ENCODE measurements at places on chromosomes 7 and 10.

DNA sequence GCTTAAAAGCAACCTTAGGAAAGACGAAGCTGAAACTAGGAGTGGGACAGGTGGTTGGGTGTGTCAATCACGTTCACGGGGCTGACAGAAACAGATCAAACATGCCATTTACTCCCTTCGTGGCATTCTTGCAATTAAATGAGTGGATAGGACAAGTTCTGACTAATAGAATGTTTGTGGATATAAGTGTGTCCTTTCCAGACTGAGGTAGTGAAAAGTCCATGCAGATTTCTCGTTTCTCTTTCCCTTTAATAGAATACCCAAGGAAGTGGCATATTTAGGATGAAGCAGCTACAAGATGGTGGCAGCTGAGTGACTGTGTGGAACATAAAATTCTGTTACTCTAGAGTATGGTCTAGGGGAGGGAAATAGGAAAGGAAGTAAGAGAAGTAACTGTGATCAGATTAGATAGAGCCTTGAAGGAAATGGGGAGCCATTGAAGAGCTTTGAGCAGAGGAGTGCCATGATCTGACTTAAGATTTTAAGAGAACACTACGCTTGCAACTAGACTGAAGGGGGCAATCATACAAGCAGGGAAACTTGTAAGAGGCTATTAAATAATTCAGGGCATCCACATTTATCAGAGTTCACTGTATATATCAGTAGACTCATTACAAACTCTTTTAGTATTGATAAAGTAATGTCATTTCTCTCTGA lies 46.3 kb upstream of the HYAL4 start:
- no peak for DNase-seq

DNA sequence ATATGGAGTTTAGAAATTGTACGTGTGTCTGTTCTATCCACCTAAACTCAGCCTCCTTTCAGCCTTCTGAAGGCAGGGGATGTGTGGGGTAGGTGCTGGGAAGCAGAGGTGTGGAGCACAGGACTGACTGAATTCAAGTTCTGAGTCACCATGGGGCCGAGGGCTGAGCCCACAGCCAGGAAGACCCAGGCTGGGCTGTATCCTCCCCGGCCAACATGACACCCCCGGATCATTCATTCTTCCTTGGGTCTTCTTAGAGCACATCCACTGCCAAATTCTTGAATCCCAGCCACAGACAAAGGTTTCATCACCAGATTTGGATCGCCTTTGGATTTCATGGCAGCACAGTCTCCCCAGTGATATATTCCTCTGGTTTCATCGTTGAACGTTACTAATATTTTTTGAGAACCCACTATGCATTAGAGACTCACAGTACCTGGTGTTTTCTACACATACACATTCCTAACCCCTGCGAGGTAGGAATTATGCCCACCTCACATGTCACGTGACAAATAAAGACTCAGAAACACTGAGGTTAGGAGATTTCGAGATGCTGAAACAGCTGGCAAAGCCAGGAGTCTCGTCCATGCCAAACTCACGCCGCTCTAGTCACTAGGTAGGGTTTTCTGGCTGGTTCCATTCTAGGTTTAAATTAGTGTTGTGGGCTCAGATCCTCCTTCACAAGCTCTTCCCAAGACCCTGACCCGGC lies 26.9 kb downstream of the CCDC3 start:
- no peak for DNase-seq

DNA sequence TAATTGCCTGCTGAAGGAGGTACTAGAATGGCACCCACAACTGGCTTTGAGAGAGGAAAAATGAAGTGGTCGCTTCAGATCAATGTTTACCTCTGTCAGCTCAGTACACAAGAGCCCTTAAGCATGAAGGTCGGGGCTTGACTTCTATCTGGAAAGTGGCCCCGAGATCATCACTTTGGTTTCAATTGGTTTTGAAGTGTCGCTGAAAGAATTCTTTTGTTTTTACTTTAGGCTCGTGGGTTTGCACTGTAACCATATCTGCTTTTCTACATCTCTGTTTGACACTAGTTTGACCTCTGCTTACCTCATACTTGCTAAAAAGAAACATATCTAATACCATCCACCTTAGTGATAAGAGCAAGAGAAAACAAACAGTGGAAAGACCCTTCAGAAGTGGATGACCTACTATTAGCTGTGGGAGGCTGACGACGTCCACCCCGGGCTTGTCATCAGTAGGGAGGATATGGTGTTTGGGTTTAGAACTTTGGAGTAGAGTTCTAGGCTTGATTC lies 361.8 kb downstream of the GATA3 start:
- DNase-seq: peak; percentile 30

DNA sequence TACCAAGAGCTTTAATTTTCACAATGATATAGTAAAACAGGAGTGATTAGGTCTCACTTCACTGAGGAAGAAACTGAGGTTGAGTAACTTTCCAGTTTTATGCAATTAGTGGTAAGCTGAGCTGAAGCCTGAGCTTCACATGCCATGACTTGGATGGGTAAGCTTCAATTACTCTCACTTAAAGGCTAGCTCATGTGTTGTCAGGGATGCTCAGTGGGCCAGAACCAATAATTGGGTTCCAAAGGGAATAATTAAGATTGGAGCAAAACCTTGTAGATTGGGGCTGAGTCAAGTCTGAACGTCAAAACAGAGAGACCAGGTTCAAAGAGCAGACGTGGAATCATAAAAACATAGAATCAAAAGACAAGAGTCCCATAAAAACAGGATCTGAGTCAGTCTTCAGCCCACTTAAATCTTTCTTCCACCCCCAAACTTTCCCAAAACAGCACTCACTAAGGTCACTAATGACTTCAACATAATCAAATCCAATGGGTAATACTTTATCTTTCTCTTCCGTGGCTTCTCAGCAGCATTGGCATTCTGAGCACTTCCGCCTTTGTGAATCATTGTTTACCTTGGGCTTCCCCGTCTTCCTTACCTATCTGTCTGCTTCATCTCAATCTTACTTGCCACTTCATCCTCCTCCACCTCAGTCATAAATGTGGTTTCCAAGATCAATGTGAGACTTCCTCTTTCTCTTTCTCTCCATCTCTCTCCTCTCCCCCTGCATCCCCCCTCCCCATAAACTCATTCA lies 23.0 kb upstream of the EGFR start:
- DNase-seq: peak; percentile 46

DNA sequence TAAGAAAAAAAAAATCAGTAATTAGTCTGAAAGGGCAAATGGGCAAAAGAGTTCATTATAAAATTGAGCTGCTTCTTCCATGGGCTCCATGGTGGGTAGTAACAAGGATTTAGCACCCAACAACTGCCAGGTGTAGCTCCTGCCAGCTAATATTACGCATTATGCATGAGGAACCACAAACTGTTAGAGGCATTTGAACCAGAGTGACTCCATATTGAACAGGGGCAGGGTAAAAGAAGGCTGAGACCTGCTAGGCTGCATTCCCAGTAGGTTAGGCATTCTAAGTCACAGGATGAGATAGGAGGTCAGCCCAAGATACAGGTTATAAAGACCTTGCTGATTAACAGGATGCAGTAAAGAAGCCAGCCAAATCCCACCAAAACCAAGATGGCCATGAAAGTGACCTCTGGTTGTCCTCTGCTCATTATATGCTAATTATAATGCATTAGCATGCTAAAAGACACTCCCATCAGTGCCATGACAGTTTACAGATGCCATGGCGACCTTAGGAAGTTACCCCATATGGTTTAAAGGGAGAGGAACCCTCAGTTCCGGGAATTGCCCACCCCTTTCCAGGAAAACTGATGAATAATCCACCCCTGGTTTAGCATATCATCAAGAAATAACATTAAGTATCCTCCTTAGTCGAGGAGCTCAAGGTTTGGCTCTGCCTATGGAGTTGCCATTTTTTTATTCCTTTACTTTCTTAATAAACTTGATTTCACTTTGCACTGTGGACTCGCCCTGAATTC lies 8.7 kb upstream of the PAPSS2 start:
- DNase-seq: no peak

DNA sequence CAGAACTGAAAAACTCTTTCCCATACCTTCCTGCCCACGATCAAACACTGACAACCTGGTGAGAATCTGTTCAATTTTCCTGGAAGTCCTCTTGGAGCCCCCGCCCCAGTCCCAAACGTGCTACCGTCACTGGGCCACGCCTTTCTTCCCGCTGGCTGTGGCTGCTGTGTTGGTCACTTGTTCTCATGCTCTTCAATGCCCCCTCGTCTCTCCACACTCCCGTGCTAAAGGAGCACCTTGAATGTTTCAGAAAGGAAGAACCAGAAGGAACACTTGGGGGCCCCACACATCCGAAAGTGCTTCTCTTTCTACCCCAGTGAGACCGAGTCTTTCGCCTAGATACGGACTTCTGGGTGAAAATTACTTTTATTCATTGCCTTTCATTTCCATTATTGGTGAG lies 215.1 kb downstream of the DIP2C start:
- no peak for DNase-seq

DNA sequence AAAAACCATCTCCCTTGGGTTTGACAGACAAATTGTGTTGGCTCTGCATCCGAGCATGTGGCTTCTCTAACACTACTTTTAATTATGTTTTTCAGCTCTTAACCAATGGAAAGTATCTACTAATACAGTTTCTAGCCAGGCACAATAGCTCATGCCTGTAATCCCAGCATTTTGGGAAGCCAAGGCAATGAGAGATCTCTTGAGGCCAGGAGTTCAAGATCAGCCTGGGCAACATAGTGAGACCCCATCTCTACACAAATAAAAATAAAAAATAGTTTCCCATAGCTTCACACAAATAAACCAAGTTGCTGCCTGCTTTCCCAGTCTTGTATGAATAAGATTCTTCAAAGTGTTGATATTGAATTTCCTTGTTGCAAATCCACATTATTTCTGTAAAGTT lies 13.8 kb upstream of the ARHGAP12 start:
- DNase-seq: no peak
